ENCODE measurements at places on chromosomes 6 and 20.
A peak's percentile ranks its signal among the peaks of the same experiment; 100 is the strongest.

DNA sequence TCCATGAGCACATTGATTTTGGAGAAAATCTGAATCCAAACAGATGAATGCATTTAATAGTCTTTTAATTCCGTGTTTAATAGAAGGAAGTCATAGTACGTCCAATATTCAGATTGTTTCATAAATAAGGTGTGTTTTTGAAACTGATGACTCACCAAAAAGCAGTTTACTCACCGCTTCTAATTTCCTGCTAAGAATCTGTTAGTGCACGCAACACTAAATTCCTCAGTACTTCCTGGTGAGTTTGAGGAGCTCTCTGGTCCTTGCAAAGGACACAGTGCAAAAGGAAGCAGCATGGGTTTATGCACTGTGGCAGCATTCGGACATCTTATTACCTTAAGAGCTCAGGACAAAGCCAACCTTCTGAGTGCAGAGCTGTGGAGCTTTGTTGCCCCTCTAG, 2.3 kb upstream of the ADGRF1 start:
- no peak for DNase-seq

DNA sequence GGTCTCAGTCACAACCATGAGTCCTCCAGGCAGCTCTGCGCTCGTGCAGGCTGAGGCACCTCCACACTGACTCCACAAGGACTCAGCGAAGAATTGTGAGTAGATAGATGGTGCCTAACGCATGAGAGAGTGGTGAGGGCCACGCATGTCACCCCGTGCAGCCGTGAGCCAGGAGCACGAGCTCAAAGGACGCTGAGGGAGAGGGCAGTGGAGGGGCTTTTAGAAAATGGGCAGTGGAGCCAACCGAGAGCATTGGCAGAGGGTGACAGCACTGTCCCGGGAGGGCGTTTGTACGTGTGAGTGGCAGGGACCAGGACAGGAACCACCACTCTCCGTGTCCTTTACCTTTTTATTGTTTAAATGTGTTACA, 105.6 kb downstream of the PSMB1 start:
- DNase-seq = no peak

- DNase-seq = no peak
Observed at GRCh38 chr6:159981403-159982245, 12.7 kb downstream of the IGF2R start.

- DNase-seq = no peak
Observed at GRCh38 chr6:32885698-32886286, 31.8 kb downstream of the PSMB9 start.

DNA sequence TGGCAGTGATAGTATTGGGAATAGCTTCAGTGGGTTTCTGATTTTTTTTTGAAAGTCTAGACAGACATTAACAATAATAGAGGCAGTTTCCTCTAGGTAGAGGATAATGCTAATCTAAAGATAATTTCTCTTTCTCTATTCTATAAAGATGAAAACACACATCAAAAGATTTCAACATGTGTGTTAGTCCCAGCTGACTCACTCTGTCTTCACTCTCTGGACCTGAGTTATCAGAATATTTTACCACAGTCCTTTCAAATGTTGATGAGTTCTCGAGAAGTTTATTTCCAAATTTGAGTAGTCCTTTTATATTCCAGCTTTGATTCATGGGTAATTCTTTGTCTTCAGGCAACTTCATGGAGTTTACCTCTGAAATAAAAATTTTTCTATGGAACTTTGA, 17.1 kb downstream of the RPRD1B start:
- no peak for DNase-seq

- peak; percentile 94 for DNase-seq
Observed at GRCh38 chr20:35954200-35954906, at the start of gene SCAND1. Gene SCAND1 (minus strand): TSS chr20:35954502. CDS start chr20:35954284, 218 bp downstream.

- no peak for DNase-seq
Observed at GRCh38 chr6:89950446-89950845, 56.2 kb downstream of the GJA10 start.

- DNase-seq = no peak
Observed at GRCh38 chr6:166335378-166336302, 6.7 kb downstream of the SFT2D1 start.

GRCh38 chr6:71153755-71154325, 134.8 kb upstream of the OGFRL1 start:
- DNase-seq = no peak

DNA sequence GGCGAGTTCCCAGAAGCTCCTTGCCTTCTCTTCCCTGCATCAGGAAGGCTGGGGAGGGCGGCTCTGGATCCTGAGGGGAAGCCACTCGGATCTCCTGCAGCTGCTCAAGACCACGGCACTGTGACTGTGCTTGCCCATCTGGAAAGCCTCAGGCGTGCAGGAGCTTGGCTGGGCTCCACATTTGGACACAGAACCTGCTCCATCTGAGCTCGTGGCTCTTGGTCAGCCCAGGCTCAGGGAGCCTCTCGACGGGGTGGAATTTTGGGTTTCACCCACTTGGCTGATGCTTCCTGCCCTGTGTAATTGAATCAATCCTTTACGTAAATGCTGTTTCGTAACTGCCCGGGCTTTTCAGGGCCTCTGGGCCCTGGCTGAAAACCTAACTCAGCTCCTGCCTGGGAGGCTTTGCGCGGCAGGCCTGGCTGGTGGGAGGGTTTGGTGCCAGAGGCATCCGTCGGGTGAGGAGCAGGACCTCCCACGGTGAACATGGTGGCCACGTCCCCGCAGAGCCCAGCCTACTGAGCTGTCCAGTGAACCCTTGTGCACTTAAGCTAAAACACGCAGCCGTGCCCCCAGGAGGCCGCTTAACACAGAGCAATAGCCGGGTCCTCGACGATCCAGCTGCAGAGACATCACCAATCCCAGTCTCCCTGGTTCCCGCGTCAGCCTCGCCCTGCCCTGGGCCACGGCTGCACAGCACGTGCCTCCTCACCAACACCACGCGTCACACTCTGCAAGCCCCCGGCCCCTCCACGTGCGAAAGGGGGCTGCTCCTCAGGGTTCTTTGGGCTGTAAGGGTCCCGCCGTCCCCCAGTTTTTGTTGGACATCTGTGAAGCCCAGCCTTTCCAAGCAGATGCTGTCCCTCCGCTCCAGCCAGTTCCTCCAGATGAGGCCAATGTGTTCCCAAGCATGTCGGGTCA, 241.0 kb downstream of the DLL1 start:
- no peak for DNase-seq

GRCh38 chr6:40162074-40162473, 227.8 kb upstream of the MOCS1 start:
- DNase-seq = no peak

- no peak for DNase-seq
Observed at GRCh38 chr6:152642578-152643375, 5.6 kb upstream of the SYNE1 start.

GRCh38 chr20:53741726-53742028, 148.0 kb upstream of the ZNF217 start:
- DNase-seq = no peak

GRCh38 chr6:83597051-83597450, 84.7 kb downstream of the PRSS35 start:
- DNase-seq = no peak

GRCh38 chr6:81562169-81562568, 190.3 kb downstream of the TENT5A start:
- DNase-seq = no peak

DNA sequence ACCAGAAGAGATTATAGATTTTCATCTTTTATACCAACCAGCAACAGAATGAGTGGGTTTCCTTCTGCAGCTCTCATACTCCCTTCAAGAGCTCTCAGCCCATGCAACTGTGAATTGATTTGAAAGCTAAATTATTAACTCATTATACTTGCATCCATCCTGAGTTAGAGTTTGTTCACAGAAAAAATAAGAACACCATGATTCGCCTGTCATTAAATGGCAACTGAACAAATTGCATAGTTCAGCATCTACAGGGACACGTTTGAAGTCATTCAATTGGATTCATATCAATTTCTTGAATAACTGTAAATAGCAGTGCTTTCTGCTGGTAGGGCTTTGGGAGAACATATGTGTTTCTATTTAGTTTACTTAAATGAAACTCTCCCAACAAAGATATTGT, 65.7 kb downstream of the NKAIN2 start:
- DNase-seq = no peak

GRCh38 chr20:23995905-23996666, 7.5 kb upstream of the GGTLC1 start:
- DNase-seq = no peak

DNA sequence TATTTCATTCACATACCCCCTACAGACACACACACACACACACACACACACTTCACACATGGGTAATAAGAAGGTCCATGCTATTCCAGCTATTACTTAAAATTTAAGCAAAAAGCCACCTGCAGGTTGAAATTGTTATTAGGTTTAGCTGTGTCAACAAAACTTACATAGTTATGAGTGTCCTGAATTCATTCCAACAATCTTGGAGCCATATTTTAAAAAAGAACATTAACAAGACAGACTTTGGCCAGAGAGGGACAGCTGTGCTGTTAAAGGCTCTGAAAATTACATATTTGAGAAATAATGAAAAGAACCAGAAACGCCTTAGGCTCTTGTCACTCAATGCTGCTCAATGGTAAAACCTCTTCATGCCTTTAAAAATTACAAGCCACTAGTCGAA, 455.3 kb downstream of the EPM2A start:
- DNase-seq = no peak

GRCh38 chr20:57256908-57257307, 9.5 kb downstream of the BMP7 start:
- DNase-seq = no peak

GRCh38 chr6:49915035-49915434, 48.7 kb upstream of the CRISP1 start:
- no peak for DNase-seq

- DNase-seq = no peak
Observed at GRCh38 chr6:131258816-131259476, 123.7 kb downstream of the AKAP7 start.

- no peak for DNase-seq
Observed at GRCh38 chr20:35121186-35121585, 25.9 kb downstream of the EDEM2 start.

- no peak for DNase-seq
Observed at GRCh38 chr6:87078983-87079616, 15.8 kb downstream of the CGA start.

- no peak for DNase-seq
Observed at GRCh38 chr20:55090286-55090685, 614.9 kb downstream of the DOK5 start.

DNA sequence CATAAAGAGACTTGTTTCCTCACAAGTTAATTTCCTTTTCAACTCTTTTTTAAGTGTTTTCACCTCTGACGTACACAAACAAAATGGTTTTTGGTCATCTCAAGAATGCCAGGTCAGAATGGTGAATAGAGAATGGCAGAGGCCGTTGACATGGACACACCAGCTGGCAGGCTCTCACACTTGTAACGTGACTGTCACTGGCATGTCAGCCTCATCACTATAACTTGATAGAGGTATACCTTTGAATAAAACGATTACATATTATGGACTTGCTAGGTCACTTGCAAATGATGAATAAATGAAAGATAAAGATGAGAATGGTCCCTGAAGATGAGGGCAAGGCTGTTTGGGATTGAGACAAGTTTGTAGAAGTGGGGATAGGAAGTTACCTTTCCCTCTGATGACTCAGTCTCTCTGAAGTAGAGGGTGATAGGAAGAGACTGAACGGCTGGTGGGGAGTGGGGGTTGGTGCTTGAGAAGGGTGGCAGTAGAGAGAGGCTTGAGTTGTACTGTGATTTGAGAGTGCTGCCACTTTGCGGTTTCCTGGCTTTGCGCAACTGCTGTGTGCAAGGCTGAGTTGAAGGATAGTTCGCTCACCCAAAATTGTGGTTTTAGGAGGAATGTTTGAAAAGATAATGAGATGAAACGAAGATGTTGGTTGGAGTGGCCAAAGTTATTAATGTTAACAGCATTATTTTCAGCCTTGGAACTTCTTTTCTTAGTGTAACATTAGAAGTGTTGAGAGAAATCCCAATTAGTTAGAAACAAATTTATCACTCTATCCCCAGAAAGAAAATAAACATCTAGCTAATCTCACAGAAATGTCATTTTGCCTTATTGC, 30.3 kb downstream of the TBPL1 start:
- DNase-seq = no peak

DNA sequence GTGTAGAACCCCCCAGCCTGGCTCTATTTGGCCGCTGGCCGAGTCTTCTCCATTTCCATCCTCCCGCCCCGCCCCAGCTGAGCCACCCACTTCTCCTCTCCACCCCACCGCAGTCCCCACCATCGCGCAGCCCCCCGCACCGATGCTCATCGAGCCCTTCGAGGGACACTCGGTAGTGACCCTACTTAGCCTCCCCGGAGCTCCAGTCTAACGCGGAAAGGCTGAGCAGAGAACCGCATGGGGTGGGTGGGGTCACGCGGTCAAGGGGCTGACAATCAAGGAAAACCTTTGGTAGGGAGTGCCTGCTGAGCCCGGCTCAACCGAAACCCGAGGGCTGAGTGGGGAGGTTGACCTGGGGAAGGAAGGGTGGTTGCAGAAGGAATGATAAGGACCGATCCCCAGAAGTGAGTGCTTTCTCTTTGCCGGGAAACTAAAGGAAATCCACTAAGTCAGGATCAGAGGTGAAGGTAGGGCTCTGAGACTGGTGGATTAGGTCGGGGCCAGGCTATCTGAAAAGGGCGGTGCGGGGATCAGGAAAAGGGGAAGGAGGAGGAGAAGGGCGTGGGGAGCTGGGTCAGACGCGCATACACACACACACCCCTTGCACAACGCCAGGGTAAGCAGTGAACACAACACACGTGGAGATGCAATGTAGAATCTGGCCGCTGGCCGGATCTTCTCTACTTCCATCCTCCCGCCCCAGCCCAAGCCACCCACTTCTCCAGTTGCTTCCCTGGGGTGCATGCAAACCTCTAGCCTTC, 49.8 kb downstream of the CPXM1 start:
- no peak for DNase-seq

- no peak for DNase-seq
Observed at GRCh38 chr6:81031416-81031815, 721.1 kb downstream of the TENT5A start.

- no peak for DNase-seq
Observed at GRCh38 chr6:7604506-7604905, 14.5 kb downstream of the SNRNP48 start.

DNA sequence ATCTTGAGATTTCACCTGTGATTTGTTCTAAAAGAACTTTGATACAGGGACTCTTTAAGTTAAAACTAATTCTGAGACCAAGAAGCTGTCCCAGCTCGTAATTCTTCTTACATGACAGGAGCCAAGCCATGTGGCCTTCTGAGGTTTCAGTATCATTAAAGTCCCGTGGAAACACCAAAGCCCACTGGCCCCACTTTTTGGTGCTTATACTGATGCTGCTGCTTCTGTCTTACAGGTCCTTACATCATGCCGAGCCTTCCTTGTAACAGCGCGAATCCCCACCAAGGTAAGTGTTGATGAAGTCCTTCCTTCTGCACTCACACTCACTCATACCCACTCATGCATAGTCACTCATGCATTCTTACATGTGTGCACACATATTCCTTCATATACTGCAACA, 140.7 kb downstream of the CARMIL1 start:
- no peak for DNase-seq

GRCh38 chr6:106702451-106703110, 73.2 kb downstream of the QRSL1 start:
- no peak for DNase-seq

GRCh38 chr6:131972741-131973140, 21.6 kb upstream of the CCN2 start:
- no peak for DNase-seq

All from activated gamma-delta T cell (primary cell).